ENCODE measurements at places on chromosomes 3 and 15. TPM values are rescaled to one million over a fixed set of nuclear protein-coding genes. Genes with fewer than 3 reads are reported as not detected.

The KNL1 gene
- total RNA-seq = 0.77 TPM

The ATP10A gene
- 28.6 TPM for total RNA-seq

The GOLGA6D gene
- total RNA-seq = 0.10 TPM

The ALG1L2 gene
- total RNA-seq = 1.0 TPM

The SSR3 gene
- total RNA-seq = 94.3 TPM

The CFAP44 gene
- total RNA-seq = 8.6 TPM

The SNTN gene
- not detected for total RNA-seq

GRCh38 chr3:100335434-100335833 lies 877 bp downstream of the NIT2 start:
- H3K4me3 ChIP-seq = peak overlapping the region; percentile 95
- H3K27ac ChIP-seq = peak overlapping the region; percentile 93
- no peak for DNase-seq
- H3K4me1 ChIP-seq = peaks cover 16% of the 10 kb centered on the region
- no peaks in the 10 kb centered on the region for H3K27me3 ChIP-seq

DNA sequence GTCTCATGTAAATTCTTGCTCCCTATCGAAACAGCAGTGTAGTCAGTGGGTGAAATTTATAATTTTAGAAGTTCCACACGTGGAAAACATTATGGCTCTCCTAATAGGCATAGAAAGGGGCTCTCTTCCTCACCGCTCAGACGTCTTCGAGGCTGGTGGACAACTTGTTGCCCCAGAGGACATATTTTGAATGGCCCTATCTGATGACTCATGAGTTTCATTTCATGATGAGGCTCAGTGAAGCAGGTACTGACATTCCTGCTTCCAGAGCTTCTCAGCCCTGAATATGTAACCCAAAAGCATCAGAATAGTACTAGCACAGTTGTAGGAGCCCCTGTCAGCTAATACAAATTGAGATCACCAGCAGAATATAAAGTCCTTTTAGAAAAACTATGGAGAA lies 117.9 kb downstream of the HERC1 start:
- H3K4me3 ChIP-seq = no peak overlapping the region
- no peak for DNase-seq
- H3K36me3 ChIP-seq = peaks cover 15% of the 10 kb centered on the region
- peak overlapping the region; percentile 84 for H3K27ac ChIP-seq
- H3K27me3 ChIP-seq = no peaks in the 10 kb centered on the region
- H3K4me1 ChIP-seq = peaks cover 18% of the 10 kb centered on the region

- no peak overlapping the region for H3K27ac ChIP-seq
- H3K27me3 ChIP-seq = no peaks in the 10 kb centered on the region
- no peak for DNase-seq
- H3K4me1 ChIP-seq = peaks cover 29% of the 10 kb centered on the region
These were observed 45.8 kb downstream of the PXYLP1 start for GRCh38 chr3:141277451-141277850.

DNA sequence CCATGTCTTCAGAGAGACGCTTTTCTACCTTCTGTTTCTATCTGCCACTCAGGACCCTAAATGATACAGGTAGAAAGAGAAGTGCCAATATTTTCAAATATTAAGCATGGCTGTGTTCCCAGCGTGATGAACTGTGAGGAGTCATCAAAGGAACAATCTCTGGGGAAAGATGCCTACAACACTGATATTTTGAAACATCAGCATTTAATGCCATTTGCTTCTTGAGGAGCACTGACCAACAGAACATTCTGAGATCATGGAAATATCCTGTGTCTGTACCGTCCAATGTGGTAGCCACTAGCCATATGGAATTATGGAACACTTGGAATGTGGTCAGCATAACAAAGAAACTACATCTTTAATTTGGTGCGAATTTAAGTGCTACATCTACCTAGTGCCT lies 117.9 kb upstream of the COL6A5 start:
- no peak overlapping the region for H3K4me3 ChIP-seq
- H3K27me3 ChIP-seq = peaks cover 8% of the 10 kb centered on the region
- no peak for DNase-seq

DNA sequence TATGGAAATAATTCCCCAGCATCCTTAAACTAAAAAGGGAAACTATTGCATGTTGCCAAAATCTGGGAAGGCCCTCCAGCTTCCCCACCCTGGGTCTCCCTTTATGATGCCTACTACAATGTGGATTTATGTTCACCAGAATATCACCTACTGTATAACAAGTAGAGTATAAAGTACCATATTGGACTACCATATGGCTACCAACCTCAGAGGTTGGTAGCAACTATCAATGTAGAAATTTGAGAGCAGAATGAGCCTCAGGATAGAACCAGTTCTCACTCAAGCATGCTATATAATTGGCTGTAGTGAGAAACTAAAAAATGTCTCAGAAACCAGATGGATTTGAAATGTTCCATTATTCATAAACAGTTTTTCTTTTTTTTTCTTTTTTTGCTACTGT lies 918.4 kb downstream of the MCTP2 start:
- no peak for DNase-seq
- no peaks in the 10 kb centered on the region for H3K4me1 ChIP-seq
- H3K27me3 ChIP-seq = no peaks in the 10 kb centered on the region
- H3K27ac ChIP-seq = no peak overlapping the region
- H3K36me3 ChIP-seq = no peaks in the 10 kb centered on the region

DNA sequence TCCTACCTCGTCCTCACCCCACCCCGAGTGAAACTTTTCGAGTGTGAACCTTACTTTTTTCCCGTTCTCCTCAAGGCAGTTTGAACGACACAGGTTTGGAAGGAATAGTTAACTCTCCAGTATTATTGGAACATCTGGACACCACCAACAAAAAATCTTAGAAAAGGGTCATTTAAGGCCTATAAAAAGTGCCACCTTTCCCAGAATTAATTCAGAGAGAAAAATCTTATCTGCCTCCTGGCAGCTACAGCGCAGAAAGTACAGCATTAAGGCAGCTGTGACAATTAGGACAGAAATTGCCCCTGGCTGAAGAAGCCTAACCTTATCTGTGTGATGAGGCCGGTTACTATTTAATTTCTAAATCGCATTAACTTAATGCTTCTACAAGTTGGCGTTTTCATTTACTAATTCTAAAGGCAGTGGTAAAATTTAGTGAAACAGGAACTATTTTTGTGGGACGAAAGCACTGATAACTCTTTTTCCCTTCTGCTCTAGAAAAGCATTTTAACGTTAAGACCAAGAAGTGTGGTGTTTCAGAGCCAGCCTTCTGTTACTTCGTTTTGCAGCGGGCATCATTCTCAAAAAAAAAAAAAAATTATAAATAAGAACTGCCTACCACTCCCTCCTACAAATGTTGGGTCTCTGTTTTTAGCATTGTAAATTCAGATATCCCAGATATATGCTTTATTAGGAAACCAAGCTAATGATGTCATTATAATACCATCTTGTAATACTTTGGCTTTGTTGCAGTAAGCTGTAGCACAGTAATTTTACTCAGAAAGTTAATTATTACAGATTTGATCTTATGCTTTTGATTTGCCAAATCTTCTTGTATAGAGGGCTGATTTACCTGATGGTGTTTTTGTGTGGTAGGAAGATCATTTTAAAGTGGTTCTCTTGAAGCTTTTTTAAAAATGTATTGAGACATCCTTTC lies 1.4 kb downstream of the ATP11B start:
- peak overlapping the region; percentile 93 for H3K4me3 ChIP-seq
- peak overlapping the region; percentile 94 for H3K27ac ChIP-seq
- DNase-seq = no peak
- H3K36me3 ChIP-seq = peaks cover 5% of the 10 kb centered on the region
- H3K4me1 ChIP-seq = peaks cover 30% of the 10 kb centered on the region

GRCh38 chr15:65223996-65224395 lies 12.7 kb upstream of the CILP start:
- H3K27ac ChIP-seq = no peak overlapping the region
- H3K4me3 ChIP-seq = no peak overlapping the region
- H3K27me3 ChIP-seq = no peaks in the 10 kb centered on the region
- peaks cover 3% of the 10 kb centered on the region for H3K4me1 ChIP-seq
- no peaks in the 10 kb centered on the region for H3K36me3 ChIP-seq

DNA sequence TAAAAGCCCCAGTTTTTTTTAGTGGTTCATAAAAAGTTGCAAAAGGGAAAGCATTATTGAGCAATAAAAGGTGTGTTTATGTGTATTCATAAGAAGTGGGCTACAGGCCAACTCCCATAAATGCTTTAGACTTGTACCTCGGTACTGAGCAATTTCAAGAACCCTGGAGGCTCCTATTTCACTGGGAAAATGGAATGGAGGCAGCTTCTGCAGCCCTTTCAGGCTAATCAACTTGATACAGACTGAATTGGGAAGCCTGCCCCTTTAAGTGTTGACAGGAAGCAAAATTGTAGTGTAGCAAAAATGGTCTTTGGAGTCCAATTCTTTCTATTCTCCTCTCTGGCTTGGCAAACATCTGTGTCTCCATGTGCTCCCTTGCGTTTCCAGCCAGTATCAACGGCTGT lies 118.8 kb downstream of the ECT2 start:
- DNase-seq = no peak
- no peaks in the 10 kb centered on the region for H3K36me3 ChIP-seq
- H3K27me3 ChIP-seq = peaks cover 17% of the 10 kb centered on the region
- H3K4me1 ChIP-seq = no peaks in the 10 kb centered on the region
- H3K4me3 ChIP-seq = no peak overlapping the region

GRCh38 chr3:33803894-33804526 lies 5.6 kb downstream of the PDCD6IP start:
- H3K27ac ChIP-seq = peak overlapping the region; percentile 8
- H3K4me1 ChIP-seq = peaks cover 60% of the 10 kb centered on the region
- H3K36me3 ChIP-seq = peaks cover 8% of the 10 kb centered on the region
- no peak overlapping the region for H3K4me3 ChIP-seq
- no peaks in the 10 kb centered on the region for H3K27me3 ChIP-seq

DNA sequence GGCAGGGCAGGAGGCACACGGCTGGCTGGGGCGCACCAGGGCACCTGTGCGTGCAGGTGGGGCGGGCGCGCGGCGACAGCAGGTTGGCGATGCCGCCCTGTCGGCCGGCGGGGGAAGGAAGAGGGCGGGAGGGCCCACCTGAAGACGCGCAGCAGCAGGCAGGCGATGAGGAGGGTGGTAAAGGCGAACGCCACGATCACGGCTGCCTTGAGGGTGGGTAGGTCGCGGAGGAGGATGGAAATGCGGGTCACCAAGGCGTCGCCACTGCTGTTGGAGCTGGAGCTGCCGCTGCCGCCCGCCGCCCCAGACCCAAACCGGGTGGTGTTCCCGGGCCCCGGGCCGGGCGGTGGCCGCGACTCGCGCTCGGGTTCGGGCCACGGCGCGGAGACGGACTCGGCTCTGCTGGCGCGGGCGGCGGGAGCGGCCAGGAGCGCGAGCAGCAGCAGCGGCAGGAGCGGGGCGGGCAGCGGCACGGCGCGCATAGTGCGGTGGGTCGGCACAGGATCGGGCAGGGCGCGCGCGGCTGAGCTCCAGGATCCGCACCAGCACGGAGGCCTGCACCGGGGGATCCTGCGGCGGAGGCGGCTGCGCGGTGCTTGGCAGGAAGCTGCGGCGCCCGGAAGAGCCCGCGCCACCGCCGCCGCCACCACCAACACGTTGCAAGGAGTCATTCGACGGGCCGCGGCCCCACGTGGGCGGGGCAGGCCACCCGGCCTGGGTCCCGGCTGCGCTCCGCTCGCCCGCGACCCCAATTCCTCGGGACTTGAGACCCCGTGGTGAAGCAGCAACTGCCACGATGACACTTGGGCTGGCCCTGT lies at the start of gene FAM174B:
FAM174B (minus strand) TSS at position 598 of the 818 bp plus-strand sequence.
- H3K4me3 ChIP-seq = peak within 1 kb of the TSS; percentile 88
- peaks cover 56% of the 10 kb centered on the region for H3K27me3 ChIP-seq
- no peak within 1 kb of the TSS for H3K27ac ChIP-seq
- H3K36me3 ChIP-seq = peaks cover 4% of the 10 kb centered on the region
- H3K4me1 ChIP-seq = peaks cover 11% of the 10 kb centered on the region

- no peak overlapping the region for H3K27ac ChIP-seq
- H3K27me3 ChIP-seq = no peaks in the 10 kb centered on the region
- peaks cover 3% of the 10 kb centered on the region for H3K4me1 ChIP-seq
These were observed 39.6 kb upstream of the IP6K2 start for GRCh38 chr3:48756640-48757039.

DNA sequence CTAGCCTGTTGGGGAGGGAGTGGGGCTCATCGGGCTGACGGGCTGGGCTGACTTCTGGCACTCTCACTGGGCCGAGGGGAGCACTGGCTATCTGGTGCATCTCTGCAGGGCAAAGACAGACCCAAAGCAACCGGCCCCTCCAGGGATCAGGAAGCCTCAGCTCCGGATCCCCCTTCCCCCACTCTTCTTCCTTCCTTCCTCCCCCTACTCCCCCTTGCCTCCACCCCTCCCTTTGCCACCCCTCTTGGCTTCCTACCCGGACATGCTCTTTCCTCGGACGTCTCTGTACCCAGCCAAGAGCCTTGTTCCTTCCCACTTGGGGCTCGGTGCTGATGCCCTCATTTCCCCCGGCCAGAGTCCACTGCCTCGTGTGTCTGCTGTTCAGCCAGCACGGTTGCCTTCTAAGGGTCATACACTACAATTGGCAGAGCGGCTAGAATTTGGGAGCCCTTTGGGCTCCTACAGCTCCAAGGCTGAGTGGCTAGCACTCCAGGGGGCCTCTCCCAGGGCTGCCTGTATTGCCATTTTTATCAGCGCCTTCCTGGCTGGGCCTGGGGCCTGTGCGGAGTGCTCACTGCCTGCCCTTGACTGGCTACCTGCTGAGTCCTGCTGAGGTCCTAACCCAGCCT lies 10.9 kb downstream of the SEMA3F start:
- no peaks in the 10 kb centered on the region for H3K36me3 ChIP-seq
- no peak overlapping the region for H3K4me3 ChIP-seq

DNA sequence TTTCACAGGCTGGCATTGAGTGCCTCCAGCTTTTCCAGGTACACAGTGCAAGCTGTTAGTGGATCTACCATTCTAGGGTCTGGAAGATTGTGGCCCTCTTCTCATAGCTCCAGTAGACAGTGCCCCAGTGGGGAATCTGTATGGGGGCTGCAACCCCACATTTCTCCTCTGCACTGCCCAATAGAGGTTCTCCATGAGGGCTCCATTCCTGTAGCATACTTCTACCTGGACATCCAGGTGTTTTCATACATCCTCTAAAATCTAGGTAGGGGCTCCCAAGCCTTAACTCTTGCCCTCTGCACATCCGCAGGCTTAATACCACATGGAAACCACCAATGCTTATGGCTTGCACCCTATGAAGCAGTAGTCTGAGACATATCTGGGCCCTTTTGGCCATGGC lies 15.1 kb upstream of the CCR2 start:
- DNase-seq = no peak
- H3K4me1 ChIP-seq = peaks cover 6% of the 10 kb centered on the region
- H3K27me3 ChIP-seq = no peaks in the 10 kb centered on the region
- H3K36me3 ChIP-seq = no peaks in the 10 kb centered on the region

DNA sequence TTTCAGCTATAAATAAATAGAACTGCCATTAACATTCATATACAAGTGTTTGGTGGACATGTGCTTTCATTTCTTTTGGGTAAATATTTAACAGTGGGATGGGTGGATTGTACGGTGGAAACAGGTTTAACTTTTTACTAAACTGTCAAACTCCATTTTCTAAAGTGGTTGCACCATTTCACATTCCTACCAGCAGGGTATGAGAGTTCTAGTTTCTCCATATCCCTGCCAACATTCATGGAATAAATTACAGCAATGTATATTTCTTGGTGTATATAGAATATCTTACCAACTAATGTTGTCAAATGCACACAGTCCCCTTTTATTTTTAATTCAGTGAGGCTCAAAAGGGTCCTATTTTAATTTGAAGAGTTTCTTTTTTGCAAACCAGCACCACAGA lies 71.3 kb upstream of the CTXND1 start:
- no peak overlapping the region for H3K4me3 ChIP-seq
- peaks cover 38% of the 10 kb centered on the region for H3K27me3 ChIP-seq
- no peaks in the 10 kb centered on the region for H3K4me1 ChIP-seq
- peaks cover 4% of the 10 kb centered on the region for H3K36me3 ChIP-seq

GRCh38 chr3:53104762-53105161 lies 25.5 kb downstream of the RFT1 start:
- no peak overlapping the region for H3K4me3 ChIP-seq
- H3K36me3 ChIP-seq = peaks cover 6% of the 10 kb centered on the region
- no peaks in the 10 kb centered on the region for H3K27me3 ChIP-seq
- no peak for DNase-seq
- peaks cover 40% of the 10 kb centered on the region for H3K4me1 ChIP-seq
- H3K27ac ChIP-seq = peak overlapping the region; percentile 95

Data from T-helper 17 cell (primary cell).